ENCODE measurements at places on chromosomes 5 and 9.

GRCh38 chr9:24801344-24801743, 255.6 kb upstream of the IZUMO3 start:
- DNase-seq, result no peak

DNA sequence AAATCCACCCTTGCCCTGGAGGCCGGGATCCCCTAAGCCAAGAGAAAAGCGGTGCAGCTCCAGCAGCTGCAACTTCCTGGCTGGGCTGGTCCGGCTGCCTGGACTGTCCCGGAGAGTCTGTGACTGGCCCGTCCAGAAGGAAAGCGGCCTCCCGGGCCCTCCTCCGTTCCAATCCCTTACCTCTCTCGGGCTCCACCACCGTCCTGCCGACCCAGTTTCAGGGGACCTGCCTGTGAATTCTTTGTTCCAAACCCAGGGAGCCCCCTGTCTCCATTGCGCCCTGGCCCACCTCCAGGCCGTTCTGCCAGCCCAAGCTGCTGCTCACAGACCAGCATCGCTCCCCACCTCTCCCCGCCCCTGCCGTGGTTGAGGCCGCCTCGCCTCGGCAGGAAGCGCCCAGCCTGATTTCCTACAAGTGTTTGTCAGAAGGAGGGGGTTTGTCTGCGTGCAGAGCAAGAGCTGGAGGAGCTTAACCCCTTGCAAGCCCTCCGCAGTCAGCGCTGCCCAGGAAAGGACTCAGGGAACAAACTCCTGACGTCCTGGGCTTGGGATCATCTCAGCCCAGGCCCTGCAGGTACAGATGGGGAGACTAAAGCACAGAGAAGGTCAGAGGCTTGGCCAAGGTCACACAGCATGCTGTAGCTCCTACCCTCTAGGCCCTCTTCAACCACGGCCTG, at the start of gene AKNA:
Gene AKNA, minus strand, starts transcription at position 303 of the 677 bp plus-strand sequence. CDS start 6,649 bp downstream, outside the sequence.
- DNase-seq, result no peak

- DNase-seq, result no peak
Measured at GRCh38 chr9:76592091-76592973, 133.3 kb downstream of the GCNT1 start.

DNA sequence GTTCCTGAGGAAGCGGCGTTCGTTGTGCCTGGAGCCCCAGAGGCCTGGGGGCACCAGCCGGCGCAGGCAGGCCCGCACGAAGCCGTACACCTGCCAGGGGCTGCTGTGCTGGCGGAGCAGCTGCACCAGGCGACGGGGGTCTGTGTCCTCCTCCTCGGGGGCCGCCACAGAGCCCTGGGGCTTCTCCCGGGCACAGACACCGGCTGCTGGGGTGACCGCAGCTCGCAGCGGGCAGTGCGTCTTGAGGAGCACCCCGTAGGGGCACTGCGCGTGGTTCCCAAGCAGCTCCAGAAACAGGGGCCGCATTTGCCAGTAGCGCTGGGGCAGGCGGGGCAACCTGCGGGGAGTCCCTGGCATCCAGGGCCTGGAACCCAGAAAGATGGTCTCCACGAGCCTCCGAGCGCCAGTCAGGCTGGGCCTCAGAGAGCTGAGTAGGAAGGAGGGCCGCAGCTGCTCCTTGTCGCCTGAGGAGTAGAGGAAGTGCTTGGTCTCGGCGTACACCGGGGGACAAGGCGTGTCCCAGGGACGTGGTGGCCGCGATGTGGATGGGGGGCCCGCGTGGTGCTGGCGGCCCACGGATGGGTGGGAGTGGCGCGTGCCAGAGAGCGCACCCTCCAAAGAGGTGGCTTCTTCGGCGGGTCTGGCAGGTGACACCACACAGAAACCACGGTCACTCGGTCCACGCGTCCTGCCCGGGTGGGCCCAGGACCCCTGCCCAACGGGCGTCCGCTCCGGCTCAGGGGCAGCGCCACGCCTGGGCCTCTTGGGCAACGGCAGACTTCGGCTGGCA, 1.3 kb downstream of the TERT start:
- DNase-seq, result no peak

- no peak for DNase-seq
Measured at GRCh38 chr9:112378328-112379176, 1.4 kb upstream of the HSDL2 start.

DNA sequence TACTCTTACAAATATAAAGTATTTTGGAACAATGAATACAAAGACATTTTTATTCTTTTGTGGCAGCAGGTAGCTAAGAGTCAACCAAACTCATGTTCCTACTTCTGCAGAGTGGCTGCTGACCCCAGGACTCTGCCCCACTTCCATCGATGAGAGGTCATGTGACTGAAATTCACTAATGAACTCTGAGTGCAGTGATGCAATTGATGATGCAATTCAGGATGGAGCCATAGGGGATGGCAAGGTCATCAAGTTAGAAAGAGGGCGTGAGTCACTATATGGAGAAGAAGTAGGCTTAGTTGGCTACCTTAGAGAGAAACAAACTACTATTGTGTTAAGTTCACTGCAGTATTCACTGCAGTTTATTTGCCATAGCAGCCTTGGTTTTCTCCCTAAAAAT, 340.4 kb downstream of the CTNND2 start:
- DNase-seq, result no peak

DNA sequence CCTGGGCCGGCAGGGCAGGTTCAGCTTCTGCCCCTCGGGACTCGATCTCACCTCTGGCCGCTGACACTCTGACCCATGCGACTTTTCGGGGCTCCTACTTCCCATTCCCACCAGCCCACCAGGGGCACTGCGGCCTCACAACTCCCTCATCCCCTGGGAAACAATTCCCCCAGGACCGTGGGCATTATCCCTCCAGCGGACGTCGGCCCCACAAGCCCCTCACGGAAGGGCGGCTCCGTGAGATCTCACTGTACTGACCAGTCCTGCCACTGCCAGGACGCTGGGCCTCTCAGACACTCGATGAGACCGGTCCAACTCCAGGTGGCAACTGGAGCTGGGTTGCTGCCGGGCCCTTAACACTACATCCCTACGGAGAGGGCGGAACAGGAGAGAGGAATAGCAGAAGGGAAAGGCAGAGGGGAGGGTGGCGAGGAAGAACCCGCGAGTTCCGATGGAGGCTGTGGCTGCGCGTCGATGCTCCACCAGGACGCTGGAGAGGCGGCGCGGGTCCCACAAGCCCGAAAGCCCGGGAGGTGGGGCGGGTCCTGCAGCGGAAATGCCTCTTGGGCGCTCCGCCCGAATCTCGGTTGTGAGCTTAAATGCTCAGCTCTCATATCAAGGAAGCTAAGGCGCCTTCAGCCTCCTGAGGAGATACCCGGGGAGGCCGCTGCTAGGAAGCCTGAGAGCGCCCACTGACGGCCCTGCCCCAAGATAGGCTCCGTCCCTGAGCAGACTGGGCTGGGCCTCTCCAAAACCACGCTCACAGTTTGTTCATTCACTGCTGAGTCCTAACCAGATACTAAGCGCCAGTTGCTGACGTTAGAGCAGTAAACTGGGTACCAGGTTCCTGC, 36.3 kb downstream of the VCP start:
- DNase-seq, result no peak

DNA sequence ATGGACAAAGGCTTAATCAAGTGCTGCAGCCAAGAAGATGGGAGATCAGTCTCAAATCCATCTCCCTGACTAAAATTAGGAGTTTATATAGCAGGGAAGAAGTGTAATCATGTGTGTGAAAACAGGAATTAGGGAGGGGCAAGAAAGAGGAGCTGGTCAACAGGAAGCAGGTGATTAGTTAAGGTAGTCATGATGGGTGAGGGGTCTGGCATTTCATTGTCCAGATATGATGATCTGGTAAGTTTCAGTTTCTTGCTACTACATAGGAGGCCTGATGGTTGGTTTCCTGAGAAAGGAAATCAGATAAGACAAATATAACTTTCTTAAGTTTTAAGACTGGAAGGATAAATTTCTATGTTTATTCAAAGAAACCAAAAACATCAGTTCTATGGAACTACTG, 455.6 kb upstream of the GRAMD2B start:
- no peak for DNase-seq

DNA sequence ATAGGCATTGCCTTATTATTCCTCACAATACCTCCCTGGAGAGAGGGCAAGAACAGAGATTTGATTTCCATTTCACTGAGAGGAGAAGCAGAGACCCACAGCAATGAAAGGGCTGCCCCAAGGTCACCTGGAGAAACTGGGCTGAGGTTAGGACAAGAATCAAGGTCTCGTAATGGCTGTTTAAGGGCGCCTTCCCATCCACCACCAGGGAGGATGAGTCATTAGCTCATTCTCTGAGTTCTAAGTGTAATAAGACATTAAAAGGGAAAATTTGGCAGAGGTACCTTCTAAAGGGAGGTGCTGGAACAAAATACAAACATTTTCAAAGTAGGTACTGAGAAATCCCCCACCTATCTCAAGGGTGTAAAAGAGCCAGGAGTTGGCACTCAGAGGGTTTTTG, 52.6 kb upstream of the TCERG1 start:
- DNase-seq, result no peak

DNA sequence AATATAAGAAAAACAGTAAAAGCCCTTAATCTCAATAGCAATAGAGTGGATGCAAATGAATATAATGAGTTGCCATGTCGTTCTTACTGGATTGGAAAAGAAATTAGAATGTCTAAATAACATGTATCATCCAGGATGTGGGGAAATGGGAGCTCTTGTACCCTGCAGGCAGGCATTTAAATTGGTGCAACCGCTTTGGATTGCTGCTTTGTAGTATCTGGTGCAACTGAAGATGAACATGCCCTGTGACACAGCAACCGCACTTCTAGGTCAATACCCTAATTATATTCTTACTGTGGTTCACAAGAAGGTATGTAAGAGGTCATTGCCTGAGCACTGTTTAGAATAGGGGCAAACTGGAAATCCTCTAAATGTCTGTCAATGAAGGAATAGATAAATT, 18.9 kb downstream of the MRPS30 start:
- no peak for DNase-seq

GRCh38 chr5:141915881-141916336, 7.8 kb upstream of the DELE1 start:
- DNase-seq, result no peak

DNA sequence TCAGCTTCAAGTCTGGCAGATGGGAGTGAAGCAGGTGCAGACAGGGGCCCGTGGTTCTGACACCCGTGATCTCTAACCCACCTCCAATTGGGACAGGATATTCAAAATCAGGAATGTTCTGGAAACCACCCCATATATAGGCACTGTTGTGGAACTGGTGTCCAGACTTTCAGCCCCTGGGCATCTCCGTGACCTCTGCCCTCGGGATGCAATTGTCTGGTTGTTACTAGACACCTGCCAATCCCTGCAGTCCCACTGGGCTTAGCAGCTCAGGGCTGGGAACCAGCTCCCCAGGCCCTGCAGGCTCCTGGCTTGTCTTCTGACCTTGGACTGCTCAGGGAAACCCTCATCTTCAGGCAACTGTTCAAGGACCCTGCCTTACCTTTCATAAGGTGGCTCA, 38.8 kb downstream of the NTNG2 start:
- no peak for DNase-seq
